Substantia nigra (tissue), 51 donors: ENCODE measurements at places on chromosomes 6 and 20.

GRCh38 chr6:115945306-115945705 is 115.4 kb downstream of the FRK start:
- DNase-seq = no peak

- peak; percentile 91 for DNase-seq
These were observed 163.2 kb upstream of the ZNF337 start for GRCh38 chr20:25859649-25860530.

DNA sequence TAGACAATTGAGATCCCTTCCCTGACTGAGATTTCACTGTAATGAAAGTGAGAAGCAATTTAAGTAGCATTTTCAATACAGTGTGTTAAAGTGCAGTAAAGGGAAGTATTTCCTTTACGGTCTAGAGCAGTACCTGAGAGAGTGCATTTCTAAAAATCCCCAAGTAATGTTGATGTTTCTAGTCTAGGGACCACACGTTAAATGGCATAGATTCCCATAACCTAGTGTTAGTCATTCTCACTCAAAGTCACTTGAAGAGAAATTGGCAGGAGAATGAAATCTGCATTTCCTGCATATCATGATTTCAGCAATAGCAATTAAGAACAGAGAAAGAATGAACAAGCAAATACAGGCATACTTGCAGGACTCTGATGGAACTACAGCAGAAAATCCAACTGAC is 67.9 kb downstream of the CGA start:
- DNase-seq = no peak

DNA sequence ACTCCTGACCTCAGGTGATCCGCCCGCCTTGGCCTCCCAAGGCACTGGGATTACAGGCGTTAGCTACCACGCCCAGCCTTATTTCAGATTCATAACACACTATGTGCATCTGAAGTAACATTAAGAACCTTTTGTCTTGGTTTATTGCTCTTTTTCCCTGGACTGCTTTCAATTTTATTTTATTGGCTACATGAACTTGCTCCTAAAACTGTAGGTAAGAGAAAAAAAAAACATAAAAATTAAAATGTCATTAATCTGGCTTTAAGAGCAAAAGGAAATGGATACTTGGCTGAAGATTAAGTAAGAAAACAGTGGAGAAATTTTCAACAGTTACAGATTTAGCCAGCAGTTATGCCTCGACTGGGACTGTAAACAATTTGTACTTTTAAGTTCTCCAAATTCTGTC is 62.5 kb downstream of the GJA1 start:
- no peak for DNase-seq

GRCh38 chr20:24762371-24762770 is 186.7 kb upstream of the CST7 start:
- no peak for DNase-seq

DNA sequence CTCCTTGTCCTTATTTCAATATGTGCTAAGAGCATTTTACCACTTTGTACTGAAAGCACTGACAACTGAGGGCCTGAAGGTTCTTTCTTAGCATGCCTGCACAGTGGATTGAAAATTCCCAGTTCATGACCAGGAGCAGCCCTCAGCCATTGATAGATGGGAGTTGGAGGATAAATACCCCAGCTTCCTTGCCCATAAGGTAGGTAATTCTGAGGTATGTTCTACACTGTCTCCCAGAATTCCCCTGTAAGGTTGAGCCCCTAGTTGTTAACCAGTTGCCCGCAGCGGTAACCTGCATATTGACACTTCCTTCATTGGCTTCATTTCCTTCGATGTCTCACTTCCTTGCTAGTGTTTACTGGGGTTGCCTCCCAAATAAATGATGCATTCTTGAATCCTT is 162.0 kb downstream of the CDC5L start:
- DNase-seq = no peak

DNA sequence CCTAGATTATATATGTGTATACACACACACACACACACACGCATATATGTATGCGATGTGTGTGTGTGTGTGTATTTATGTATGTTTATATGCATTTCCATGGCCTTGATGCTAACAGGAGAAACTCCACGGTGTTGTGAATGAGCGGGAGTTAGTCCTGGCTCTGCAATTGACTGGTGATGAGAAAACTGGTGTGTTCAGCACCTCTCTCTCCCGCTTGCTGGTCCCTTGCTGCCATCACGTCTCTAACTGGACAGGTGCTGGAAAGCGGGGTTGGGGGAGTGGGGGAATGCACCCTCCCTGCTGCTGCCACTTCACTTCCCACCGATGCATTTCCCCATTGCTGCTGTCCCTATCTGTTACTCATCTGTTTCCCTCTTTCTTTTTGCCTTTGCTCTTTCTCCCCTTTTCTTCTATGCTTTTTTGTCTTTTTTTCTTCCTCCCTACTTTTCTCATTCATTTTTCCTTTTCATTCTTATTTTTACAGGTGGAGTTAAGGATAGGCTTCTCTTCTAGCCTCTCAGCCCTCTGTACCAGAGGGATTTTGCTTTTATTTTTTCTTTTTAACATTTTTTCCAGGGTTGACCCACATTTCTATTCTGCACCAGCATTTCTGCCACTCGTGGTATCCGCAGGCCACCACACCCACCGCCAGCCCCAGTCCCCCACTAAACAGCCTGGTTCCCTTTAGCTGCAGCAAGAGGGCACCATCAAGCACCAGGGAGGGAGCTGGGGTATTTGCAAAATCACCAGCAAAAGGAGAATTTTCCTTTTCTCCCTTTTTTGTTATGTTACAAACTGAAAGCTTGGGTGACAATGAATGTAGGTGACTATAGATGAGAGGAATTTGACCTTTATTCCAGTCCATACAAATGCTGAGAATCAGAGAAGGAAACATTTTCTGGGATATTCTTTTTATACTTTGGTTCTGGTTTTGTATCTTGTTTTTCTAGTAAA is 115.6 kb downstream of the TCP11 start:
- no peak for DNase-seq

GRCh38 chr6:4185419-4185818 is 50.0 kb upstream of the ECI2 start:
- no peak for DNase-seq

- no peak for DNase-seq
These were observed 83.0 kb upstream of the CITED2 start for GRCh38 chr6:139457476-139457875.

GRCh38 chr20:57653546-57653900 is 33.3 kb upstream of the ZBP1 start:
- DNase-seq = no peak

DNA sequence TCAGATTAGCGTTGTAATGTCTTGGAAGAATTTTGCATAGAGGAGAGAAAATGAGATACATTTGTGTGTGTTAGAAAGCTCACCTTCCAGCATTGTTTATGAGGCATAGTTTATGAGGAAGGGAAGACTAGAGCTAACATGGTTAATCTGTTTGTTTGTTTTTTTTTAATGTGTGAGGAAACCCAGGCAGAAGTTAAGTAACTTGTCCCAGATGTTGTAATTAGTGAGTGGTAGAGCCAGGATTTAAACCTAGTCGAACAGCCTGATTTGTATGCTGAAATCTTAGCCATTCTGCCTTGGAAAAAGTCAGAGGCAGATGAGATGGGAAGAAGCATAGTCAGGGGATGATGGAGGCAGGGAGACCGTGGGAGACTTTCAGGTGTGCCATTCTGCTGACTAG is 29.1 kb downstream of the NDUFAF5 start:
- DNase-seq = no peak

- no peak for DNase-seq
These were observed 7.9 kb downstream of the ROS1 start for GRCh38 chr6:117417851-117418250.

- no peak for DNase-seq
These were observed 5.7 kb downstream of the SIM1 start for GRCh38 chr6:100458841-100459591.

DNA sequence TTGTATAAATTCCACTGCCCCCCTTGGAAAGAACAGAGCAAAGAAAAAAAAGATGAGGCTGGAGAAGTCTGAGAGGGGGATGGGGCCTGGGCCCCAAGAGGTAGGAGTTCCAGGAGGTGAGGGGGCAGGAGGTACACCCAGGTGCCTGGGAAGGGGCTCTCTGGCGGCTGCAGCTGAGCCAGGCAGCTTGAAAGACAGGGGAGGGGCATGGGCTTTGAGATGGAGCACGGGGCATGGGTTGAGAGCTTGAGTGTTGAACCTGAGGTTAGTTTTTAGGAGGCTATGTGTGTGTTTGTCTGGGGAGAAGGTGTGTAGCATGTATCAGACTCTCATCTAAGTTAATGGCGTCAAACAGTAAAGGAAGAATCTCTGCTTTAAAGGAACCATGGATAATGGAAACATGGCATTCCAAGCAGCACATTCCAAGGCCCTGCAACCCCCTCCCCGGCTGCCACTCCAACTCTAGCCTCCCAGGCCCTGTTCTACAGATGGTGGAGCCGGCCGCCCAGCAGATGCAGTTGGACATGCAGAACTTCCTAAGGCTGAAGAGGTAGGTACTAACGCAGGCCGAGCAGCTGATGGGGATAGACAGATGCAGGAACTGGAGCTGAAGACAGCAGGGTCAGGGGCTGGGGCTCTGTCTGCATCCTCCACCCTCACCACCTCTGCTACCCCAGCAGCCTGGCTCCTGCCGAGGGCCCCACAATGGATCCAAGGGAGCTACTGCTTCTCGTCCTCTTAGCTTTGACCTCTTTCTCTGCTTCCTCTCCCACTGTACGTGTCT is 42.1 kb downstream of the MDFI start:
- DNase-seq = no peak

DNA sequence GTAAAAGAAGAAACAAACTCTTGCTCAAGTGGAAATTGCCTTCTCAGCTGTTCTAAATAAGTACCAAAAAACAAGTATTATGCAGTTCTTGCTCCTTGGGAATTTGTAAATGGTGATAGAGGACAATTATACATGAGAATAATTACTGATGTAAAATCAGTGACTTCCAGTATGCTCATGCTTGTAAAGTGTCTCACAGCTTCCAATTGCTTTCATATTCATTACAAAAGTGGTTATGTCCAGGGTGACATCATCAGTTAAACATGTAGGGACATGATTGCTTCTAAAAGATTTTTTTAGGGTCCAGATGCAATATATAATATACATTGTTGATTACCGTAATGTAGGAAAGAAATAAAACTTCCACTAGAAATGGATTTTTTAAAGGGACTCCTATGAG is 122.8 kb upstream of the B3GAT2 start:
- DNase-seq = no peak

- DNase-seq = no peak
These were observed 68.3 kb downstream of the ANKRD6 start for GRCh38 chr6:89501222-89501621.

- no peak for DNase-seq
These were observed 439.4 kb downstream of the PHF3 start for GRCh38 chr6:64074981-64075380.

DNA sequence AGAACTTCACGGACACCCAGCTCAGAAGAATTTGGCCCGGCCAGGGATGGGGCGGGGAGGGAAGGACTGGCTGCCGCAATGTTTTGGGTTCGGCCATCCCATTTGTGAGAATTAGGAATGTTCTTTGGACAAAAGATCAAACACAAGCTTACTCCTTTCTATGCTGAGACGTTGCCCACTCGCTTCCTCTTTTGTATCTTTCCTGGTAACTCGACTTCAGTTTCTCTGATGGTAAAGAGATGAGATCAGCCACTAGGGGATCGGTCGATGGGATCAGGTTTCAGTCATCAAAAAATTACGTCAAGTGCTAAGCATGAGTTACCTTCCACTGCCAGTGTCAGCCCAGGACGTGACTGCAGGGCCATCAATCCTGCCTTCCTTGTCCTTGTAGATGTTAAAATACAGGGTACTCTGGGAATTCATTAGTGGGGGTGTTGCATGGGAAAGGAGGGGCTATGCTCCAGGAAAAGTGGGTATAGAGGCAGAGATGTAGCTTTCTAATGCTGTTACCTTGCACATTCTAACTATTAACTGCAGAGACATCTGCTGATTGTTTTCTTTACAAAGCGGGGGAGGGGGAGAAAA is 190.2 kb downstream of the TSHZ2 start:
- DNase-seq = no peak

GRCh38 chr20:63314566-63315239 is 21.7 kb downstream of the COL20A1 start:
- DNase-seq = no peak
